ENCODE measurements at places on chromosomes 4 and X.

DNA sequence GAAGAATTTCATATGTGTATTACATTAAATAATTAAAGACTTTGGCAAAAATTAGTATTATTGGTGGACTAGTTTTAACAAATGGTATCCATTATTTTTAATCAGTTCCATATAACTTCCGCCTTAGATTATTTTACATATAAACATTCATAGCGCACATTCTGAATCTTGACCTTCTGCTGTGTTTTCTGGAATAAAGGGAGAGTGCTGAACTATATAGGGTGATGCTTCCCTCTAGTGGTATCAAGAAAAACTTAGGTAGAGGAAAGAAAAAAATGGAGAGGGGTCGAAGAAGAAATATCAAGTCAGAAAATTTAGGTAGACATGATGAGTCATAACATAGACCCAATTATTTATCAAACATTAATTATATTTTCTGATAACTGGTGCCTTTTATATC, 155.6 kb upstream of the PACRGL start:
- DNase-seq = peak; percentile 66

- no peak for DNase-seq
Observed at GRCh38 chrX:283115-283845, 2.1 kb downstream of the PLCXD1 start.

DNA sequence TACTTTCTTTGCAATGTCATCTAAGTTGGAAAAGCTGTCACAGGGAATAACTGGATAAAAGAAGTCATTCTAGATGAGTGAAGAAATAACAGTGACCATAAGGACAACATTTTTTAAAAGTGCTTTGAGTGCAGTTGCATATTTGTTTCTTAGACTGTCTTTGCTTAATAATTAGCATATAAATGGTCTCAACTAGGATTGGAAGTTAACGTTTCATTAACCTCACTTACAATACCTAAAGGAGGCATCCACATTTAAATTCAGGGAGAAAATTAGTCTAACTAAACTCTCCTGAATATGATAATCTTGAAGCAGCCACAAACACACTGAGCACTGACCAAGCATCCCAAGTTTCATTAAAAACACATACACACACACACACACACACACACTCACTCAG, 780.7 kb downstream of the PCDH18 start:
- DNase-seq = no peak

DNA sequence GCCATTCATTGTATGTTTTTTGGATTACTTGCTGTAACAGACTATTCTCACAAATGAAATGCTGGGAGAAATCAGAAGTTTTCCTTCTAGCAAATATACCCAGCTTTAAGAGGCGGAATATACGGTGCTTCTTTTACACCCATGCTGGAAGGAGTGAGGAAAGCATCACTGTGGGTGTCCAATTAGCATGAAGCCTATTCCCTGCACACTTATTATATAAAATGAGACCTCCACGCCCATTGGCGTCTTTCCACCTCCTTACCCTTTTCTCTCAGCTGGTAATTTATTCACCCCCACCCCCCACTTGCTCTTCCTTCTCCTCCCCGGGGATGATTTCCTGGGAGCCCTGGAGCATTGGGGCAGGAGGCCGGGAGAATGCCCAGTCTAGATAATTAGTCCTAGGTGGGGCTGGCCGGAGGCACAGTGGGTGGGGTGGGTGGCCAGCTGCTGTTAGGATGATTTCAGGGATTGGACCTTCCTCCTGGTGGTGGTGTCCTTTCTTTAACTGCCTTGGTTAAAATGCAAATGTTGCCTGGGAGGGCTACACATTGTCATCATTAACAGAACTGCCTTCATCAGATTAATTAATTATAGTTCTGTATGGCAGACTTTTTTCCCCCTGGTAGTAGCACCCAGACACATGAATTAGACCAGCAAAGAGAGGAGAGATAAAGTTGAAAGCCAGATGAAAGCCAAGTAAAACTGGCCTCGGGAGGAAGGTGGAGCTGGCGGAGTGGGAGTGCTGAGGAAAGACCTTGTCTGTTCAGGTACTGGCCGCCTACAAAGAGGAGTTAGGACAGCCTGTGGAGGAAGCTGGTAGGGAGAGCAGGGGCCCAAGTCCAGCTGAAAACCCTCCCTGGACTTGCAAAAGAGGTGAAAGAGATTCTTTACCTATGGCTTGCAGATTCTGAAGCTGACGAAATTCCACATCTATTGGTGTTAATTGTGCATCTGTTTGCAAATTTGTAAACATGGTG, 11.4 kb downstream of the SHROOM2 start:
- no peak for DNase-seq

DNA sequence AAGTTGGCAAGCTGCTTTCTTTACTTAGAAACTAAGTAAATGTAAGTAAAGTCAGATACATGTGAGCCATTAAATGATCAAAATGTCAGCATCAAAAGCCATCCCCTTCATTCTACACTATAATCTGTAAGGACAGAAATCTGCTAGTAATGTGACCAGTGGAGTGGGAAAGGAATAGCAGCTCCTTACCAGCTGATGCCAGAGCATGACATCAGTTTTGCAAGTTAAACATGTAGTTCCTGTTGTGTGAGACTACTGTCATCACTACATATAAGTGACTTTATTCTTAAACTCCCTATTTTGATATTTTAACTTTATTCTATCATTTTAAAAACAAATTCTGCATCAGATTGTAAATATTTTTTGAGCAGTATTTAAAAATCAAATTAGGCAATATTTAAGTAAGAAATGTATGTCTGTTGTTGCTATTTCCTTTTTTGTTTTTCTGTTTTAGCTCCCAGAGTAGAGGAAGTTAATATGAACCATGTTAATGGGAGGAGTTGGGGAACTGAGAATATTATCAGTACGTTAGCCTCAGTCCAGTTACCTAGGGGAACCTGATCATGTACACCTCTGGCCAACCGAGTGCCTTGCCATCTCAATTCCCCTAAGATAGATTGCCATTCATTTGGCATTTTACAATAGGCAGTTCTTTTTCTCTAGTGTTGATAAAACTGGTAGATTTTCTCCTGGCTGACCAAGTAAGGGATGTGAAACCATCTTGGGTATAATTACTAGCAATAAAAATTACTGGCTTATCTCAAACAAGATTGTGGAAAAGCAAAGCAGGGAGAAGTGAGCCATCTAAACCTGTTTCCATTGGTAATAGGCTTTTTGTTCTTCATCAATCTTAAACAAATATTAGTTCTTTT, 34.7 kb downstream of the CCNI start:
- no peak for DNase-seq

DNA sequence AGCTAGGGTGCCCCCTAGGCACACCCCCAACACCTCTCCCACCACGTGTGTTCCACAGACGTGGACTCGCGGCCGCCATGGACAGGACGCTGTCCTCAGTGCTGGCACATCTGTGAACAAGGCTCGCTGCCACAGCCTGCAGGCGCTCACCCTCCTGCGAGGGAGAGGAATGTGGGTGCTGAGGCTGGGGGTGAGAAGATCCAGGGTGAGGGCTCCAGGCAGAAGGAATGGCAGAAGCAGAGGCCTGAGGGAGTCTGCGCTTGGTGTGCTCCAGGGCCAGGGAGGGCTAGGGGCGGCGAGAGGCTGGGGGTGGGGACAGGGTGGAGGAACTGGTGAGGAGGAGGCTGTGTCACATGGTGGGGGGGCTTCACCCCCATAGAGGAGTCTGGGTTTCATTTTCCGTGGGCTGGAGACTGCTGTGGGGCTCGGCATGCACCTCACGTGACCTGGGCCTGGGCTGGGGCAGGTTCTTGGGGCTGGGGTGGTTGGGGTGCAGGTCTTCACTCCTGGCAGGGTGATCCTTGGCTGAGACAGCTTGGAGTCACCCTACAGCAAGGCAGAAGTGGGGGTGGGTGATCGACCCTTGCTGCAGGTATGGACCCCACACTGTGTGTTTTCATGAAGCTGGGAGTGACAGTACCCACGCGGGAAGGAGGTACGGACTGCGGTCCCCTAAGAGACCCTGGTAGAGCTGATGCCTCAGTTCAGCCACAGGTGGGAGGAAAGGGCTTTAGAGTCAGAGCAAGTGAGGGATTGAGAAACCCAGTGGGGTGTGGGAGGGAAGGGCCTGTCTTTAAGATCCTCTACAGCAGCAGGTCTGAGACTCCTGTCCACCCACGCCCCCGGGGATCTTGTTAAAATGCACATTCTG, 103.7 kb downstream of the PSAPL1 start:
- no peak for DNase-seq

- no peak for DNase-seq
Observed at GRCh38 chrX:140933016-140933415, 69.4 kb upstream of the SPANXB1 start.

DNA sequence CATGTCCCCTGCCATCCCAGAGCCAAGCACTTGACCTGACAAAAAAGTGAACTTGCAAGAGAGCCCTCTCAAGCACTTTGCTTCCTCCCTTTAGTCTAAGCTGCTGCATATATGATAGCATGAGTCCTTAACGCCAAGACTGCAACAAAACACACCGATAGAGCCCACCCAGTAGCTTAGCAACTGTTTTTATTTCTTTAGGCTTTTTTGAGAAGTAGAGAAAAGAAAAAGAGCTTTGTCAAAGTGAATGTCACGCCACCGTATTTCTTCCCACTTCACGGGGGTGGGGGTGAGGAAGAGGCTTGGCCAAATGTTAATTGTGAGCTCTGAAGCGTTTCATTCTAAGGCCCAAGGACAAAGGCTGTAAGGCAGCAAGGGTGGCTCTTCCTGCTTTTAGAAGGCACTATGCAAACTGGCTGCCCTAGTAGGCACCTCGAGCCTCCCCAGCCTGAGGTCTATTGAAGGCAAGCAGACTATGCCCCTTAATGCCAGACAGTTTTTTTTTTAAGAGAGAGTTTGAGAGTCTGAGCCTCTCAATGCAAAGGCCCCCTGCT, 138.6 kb downstream of the HS6ST2 start:
- no peak for DNase-seq

DNA sequence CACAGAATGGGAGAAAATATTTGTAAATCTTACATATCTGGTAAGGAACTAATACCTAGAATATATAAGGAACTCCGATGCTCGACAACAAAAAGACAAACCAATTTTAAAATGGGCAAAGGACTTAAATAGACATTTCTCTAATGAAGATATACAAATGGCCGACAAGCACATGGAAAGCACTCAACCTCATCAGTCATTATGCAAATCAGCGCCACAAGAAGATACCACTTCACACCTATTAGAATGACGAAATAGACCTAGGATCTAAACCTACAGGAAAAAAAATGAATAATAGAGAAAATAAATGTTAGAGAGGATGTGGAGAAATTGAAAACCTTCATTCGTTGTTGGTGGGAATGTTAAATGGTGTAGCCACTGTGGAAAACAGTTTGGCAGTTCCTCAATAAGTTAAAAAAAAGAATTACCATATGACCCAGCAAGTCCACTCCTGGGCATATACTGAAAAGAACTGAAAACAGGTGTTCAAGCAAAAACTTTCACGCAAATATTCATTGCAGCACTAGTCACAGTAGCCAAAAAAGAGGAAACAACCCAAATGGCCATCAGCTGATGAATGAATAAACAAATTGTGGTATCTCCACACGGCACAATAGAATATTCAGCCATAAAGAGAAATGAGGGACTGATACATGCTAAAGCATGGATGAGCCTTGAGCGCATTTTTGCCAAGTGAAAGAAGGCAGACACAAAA, 57.3 kb upstream of the WDR19 start:
- DNase-seq = no peak

GRCh38 chr4:179836179-179837075, 2394.2 kb upstream of the AGA start:
- DNase-seq = no peak

GRCh38 chrX:8815460-8816065, 14.4 kb upstream of the FAM9A start:
- DNase-seq = peak; percentile 24

- peak; percentile 23 for DNase-seq
Observed at GRCh38 chrX:123833387-123833786, 26.5 kb upstream of the XIAP start.

- DNase-seq = peak; percentile 37
Observed at GRCh38 chrX:121103381-121103780, 56.0 kb downstream of the GLUD2 start.

DNA sequence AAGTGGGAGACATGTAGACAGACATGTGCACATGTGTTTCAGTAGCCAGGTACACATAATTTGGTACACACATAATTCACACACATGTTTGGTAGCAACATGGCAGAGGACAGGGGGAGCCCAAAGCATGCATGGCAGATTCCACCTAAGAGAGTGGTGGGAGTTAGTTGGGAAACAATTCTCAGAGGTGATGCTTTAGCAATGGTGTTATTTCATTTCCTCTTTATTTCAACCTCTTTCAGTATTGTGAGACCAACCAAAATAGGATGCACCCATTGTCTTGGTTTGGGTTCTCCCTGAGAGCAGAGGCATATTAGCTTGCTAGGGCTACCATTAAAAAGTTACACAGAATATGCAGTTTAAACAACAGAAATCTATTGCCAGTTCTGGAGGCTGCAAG, 92.2 kb upstream of the ANXA3 start:
- no peak for DNase-seq

DNA sequence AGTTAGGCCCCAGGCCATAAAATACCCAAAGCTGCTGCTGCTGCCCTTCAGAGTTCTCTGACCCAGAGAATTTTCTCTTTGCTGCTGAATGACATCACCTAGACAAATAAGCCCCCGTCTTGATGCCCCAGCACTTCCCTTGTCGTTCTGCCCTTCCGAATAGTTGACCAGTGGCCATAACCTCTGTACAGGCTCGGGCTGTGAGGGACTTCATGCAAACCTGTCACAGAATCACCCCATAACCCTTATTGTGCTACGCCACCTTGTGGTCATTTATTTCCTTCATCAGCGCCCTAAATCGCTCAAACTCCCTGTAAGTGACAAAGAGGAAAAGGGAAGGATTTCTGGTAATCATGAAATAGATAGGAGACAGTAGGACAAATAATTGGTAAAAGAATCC, 18.8 kb downstream of the SPACA5 start:
- DNase-seq = peak; percentile 15

GRCh38 chr4:105350859-105351490, 122.9 kb downstream of the PPA2 start:
- no peak for DNase-seq
